Effector CD4-positive, alpha-beta T cell (primary cell): ENCODE measurements at places on chromosomes 3 and 15.

- DNase-seq, result no peak
Measured at GRCh38 chr15:101243420-101243819, 8.4 kb downstream of the CHSY1 start.

DNA sequence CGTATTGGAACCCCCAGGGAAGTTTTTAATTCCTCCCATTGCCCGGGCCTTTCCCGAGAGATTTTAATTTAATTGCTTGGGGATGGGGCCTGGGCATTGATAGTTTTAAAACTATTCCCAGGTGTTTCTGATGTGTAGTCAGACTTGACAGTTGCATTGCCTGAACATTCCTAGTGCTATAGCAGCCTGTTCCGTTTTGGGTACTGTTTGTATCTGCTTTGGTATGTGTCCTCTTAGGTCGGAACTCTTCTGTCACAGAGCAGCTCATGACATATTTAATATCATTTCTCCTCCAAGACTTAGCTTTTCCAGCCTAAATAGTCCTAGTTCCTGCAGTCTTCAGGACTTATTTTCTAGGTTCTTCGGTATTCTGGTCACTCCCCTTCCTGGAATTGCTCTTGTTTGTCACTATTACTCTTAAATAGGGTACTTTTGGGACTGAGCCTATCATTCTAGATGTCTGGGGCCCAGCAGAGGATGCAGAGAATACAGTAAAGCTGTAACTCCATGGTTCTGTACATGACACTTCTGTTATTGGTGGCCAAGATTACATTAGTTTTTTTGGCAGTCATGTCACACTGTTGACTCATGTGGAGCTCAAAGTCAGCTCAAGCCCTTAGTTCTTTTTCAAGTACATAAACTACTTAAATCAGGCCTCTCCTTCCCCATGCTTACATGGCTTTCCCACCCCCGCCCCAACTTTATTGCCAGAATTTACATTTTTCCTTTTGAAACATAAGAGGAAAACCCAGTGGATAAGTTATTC is 81.5 kb downstream of the BBX start:
- DNase-seq, result no peak

DNA sequence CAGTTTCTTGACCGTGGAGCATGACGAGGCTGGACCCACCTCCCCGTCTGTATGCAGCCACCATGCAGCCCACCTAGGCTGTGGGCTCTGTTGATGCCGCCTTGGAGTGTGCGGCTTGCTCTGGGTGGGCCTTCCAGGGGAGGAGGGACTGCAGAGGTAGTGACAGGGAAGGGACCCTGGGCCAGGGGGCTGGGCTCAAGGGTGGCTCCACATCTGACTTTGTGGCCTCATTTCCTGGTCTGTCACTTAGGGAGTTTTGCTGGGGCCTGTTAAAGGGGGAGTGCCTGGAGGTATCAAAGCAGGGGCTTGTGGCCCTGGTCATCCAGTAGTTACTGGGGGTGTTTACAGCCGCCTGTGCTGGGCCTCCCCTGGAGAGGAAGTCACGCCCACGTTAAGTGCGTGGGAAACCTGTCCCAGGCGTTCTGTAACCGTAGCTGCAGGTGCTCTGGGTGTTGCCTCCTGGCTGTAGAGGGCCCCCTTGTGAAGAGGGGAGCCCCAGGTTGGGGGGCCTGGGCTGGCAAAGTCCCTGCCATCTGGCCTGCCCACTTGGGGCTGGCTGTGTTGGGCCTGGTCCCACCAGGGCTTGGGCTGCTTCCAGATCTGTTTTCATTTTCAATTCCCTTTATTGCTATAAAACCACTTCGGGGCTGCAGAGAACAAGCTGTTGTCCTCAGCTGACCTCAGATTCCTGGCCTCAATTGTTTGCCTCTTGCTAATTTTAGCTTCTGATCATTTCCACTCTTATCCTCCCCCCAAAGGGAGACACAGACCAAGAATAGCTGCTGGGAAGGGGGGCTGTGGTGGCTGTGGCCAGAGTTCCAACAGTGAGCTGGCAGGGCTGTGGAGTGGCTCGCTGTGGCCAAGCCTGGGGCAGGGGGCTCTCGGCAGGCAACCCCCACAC is 26.5 kb downstream of the KLF13 start:
- no peak for DNase-seq

- DNase-seq, result no peak
Measured at GRCh38 chr3:151430821-151431484, 29.9 kb downstream of the IGSF10 start.

- no peak for DNase-seq
Measured at GRCh38 chr3:128547368-128547987, 54.5 kb upstream of the GATA2 start.

DNA sequence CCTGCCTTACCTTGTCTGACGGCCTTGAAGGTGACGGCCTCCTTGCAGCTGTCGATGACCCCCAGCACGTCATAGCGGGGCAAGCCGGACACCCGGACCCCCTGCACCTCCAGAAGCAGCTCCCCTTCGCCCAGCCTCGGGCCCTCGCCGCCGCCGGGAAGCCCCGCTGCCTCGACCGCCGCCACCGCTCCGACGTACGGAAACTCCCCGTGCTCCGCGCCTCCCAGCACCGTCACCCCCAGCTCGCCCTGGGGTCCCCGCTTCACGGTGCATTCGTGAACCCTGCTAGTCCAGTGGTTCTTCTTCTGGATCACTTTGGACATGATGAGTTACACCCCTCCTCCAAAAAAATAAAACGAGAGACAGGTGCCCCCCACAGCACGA is 740 bp downstream of the MAGI1 start:
- no peak for DNase-seq

DNA sequence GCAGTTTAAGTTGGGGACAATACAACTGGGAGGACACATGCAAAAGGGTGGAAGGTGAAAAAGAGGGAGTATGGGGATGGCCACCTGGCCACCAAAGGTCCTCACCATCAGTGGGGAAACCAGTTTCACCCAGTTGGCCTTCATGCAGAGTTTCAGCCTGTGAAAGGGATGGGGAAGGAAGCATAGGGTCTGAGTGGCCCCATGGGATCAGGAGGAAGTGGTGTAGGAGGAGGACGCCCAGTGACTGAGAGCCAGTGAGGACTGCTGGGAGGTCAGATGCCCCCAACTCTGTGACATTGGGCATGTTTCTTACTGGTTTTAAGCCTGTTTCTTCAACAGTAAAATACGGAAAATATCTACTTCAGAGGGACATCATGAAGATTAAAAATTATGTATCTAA is 16.3 kb downstream of the BCL2A1 start:
- DNase-seq, result no peak

DNA sequence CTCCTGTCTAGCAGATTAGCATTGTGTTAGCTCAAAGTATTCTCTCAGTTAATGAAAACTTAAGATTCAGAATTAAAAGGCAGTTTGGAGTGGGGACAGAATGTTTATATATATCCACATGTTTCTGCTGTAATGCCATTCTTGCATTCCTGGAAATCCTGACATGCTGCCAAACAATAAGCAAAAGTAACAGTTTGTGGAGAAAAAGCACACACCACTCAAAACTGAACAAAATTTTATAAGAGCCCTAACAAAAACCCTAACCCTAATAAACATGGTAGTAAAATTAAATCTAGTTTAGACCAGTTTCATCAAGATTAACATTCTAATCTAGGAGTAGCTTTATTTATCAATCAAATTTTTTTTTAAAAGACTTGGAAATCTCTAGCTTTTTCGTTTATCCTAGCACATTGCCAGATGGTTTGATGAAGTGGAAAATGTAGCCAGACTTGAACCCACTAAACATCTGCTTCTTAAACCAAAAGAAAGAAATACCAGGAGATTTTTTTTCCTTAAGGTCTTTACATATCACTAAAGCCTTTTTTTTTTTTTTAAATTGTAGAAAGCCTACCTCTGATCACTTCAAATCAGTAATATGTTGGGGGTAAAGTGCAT is 3.7 kb downstream of the TCAIM start:
- DNase-seq, result no peak

GRCh38 chr3:178915365-178915764 is 156.2 kb downstream of the ZMAT3 start:
- no peak for DNase-seq

- DNase-seq, result no peak
Measured at GRCh38 chr15:45234562-45235235, 17.3 kb upstream of the SLC28A2 start.
